ENCODE measurements at places on chromosomes 4 and X. TPM values are rescaled to one million over a fixed set of nuclear protein-coding genes. Genes with fewer than 3 reads are reported as not detected.

DNA sequence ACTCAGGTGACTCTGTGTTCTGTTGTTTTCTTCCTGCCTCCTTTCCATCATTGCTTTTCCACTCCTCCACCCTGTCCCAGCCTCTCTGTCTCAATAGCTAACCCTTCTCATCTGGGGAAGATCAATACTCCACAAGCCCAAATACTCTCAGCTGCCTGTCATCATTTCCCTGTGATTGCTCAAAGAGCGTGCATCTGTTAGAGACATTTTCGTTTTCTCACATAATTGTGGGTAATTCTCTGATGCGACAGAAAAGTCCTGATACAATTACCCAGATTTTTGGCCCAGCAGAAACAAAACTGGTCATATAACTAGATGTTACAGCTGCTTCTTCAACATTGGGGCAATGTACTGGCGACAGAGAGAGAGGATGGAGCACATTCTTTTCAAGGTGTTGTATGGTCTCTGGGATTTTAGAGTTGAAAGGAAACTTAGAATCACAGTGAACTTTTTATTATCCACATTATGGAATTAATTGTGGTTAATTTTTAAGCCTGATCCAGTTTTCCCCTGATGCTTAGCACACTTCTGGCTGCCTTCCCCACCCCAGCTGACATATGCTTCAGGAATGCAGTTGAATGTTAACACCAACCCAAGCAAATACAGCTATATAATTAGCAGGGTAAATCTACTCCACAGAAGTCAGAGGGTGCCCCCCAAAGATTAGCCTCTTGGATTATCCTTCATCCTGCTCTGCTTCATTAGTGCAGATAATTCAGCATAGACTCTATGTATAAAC, 171.4 kb upstream of the ANXA3 start:
- no peaks in the 10 kb centered on the region for H3K27me3 ChIP-seq
- no peak overlapping the region for H3K27ac ChIP-seq
- peaks cover 3% of the 10 kb centered on the region for H3K4me1 ChIP-seq
- no peak overlapping the region for H3K4me3 ChIP-seq

DNA sequence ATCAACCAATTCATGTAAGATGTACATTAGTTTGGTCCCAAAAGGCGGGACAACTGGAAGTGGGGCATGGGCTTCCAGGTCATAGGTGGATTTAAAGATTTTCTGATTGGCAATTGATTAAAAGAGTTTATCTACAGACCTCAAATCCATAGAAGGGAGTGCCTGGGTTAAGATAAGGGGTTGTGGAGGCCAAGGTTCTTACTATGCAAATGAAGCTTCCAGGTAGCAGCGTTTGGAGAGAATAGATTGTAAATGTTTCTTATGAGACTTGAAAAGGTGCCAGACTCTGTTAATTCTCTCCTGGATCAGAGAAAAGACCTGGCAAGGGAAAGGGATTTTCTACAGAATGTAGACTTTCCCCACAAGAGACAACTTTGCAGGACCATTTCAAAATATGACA, 2.4 kb downstream of the MGST2 start:
- H3K36me3 ChIP-seq: peaks cover 5% of the 10 kb centered on the region
- no peak overlapping the region for H3K4me3 ChIP-seq
- H3K27ac ChIP-seq: no peak overlapping the region
- peaks cover 19% of the 10 kb centered on the region for H3K4me1 ChIP-seq

GRCh38 chr4:90495211-90495610, 368.0 kb downstream of the CCSER1 start:
- no peaks in the 10 kb centered on the region for H3K4me1 ChIP-seq
- H3K27ac ChIP-seq: no peak overlapping the region
- H3K4me3 ChIP-seq: no peak overlapping the region
- H3K27me3 ChIP-seq: no peaks in the 10 kb centered on the region
- no peaks in the 10 kb centered on the region for H3K36me3 ChIP-seq
- DNase-seq: no peak

- H3K27ac ChIP-seq: no peak overlapping the region
- no peaks in the 10 kb centered on the region for H3K4me1 ChIP-seq
- no peak for DNase-seq
- no peak overlapping the region for H3K4me3 ChIP-seq
These were observed 26.0 kb downstream of the CAPN6 start for GRCh38 chrX:111244235-111244750.

- H3K27me3 ChIP-seq: no peaks in the 10 kb centered on the region
- H3K4me3 ChIP-seq: no peak overlapping the region
- DNase-seq: no peak
- no peaks in the 10 kb centered on the region for H3K4me1 ChIP-seq
These were observed 52.9 kb downstream of the JAKMIP1 start for GRCh38 chr4:6147441-6147840.

DNA sequence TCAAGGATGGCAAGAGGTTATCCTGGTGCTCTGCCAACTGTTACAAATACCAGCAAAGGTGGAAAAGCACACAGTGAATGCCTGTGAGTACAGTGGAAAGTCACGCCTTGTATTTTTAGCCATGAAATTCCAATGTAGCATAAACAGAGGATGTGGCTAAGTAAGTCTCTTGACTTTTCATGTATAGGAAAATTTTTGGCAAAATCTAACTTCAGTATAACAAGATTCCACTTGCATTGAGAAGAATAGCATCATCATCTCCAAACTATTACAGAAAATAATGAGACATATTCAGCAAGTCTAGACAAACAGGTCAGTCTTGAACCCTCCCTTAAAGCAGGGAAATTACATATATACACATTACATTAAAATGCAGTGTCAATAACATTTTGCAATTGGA, 7.9 kb downstream of the SLC10A6 start:
- H3K4me3 ChIP-seq: no peak overlapping the region
- no peaks in the 10 kb centered on the region for H3K27me3 ChIP-seq
- no peaks in the 10 kb centered on the region for H3K36me3 ChIP-seq
- DNase-seq: no peak
- H3K27ac ChIP-seq: no peak overlapping the region

DNA sequence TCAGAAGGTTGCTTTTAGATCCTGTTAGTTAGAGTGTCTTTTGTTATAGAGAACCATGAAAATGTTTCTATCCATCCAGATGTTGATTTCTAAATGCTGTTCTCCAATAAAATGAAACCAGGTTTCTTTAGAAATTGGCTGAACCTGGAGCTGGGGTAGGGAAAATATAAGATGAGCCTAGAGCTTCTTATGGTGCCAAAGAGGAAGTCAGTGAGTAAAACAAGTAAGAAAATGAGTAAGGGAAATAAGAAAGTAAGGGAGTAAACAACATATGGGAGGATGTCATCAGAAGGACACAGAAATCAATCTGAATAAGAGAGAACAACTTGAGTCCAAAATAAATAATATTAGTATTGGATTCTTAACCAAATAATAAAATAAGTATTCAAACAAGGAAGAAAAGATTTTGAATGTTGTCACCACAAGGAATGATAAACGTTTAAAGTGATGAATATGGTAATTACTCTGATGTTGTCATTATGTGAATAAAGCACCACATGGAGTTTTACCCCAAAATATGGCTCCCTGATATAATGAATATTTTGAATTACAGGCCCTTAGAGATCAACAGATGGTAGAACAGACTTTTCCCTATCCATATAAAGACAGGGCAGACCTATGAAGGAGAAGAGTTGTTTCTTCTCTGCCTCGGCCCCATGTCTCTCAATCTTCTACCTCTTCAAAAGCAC, 506.1 kb downstream of the IL15 start:
- no peaks in the 10 kb centered on the region for H3K36me3 ChIP-seq
- H3K27ac ChIP-seq: no peak overlapping the region
- H3K27me3 ChIP-seq: no peaks in the 10 kb centered on the region
- no peaks in the 10 kb centered on the region for H3K4me1 ChIP-seq

- H3K4me1 ChIP-seq: no peaks in the 10 kb centered on the region
- no peaks in the 10 kb centered on the region for H3K27me3 ChIP-seq
- DNase-seq: no peak
- no peak overlapping the region for H3K4me3 ChIP-seq
- H3K36me3 ChIP-seq: no peaks in the 10 kb centered on the region
- no peak overlapping the region for H3K27ac ChIP-seq
These were observed 45.7 kb upstream of the INTU start for GRCh38 chr4:127586922-127587571.

DNA sequence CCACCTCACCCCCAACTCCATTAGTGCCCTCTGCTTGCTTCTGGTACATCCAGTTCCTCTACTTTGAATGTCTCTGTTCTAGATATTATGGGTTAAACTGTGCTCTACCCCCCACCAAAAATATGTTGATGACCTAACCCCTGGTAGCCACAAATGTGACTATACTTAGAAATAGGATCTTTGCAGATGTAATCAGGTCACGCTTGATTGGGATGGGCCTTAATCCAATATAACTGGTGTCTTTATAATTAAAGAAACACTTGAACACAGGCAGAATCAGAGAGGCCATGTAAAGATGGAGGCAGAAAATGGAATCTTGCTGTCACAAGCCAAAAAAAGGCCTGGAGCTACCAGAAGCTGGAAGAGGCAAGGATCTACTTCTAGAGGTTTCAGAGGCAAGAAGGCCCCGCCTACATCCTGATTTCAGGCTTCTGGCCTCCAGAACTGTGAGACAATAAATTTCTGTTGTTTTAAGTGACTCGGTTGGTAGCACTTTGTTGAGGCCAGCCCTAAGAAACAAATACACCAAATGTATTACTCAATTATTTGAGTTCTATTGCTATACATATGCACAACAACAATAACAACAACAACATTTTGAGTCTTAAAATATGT, 220.0 kb downstream of the PPP3CA start:
- H3K27ac ChIP-seq: no peak overlapping the region
- H3K4me3 ChIP-seq: no peak overlapping the region
- H3K4me1 ChIP-seq: peaks cover 3% of the 10 kb centered on the region
- no peaks in the 10 kb centered on the region for H3K27me3 ChIP-seq

DNA sequence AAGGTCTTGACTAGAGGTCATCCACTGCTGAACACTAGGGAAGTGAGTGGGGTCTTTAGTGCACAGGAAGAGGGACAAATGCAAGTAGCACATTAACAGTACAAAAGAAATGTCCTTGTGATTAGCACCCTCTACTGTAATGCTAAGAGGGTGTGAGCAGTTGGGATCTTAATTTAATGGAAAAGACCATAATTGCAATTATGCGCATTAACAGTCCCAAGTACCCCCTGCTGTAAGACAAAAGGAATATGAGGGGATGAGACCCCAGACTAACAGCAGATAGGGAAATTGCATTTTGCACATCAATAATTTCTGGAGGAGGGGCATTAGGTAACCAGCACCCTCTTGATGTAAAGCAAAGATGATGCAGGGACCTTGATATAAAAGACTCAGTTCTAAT, 285.0 kb downstream of the CHIC1 start:
- H3K27ac ChIP-seq: no peak overlapping the region
- no peaks in the 10 kb centered on the region for H3K4me1 ChIP-seq
- DNase-seq: no peak
- no peak overlapping the region for H3K4me3 ChIP-seq

DNA sequence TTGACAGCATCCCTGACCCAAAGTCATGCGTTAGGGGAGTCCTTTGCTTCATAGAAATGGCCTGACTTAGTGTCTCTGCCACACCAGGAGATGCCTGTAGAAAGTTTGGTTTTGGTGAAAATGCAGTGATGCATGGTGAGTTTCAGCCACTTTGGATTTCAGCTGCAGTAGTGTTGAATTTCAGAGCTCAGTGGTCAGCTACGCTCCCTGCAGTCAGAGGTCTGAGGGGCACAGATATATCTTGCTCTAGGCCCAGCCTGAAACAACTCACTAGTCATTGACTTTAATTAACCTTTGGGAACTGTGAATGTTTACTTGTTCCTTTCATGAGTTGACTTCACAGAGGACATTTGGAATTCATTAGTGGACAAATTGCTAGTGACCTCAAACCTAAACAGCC, 17.5 kb downstream of the RBMX2 start:
- H3K36me3 ChIP-seq: no peaks in the 10 kb centered on the region
- no peak overlapping the region for H3K27ac ChIP-seq
- no peak for DNase-seq
- no peak overlapping the region for H3K4me3 ChIP-seq
- no peaks in the 10 kb centered on the region for H3K4me1 ChIP-seq

GRCh38 chr4:12050357-12050756, 621.7 kb upstream of the HS3ST1 start:
- DNase-seq: no peak
- no peaks in the 10 kb centered on the region for H3K36me3 ChIP-seq
- H3K27me3 ChIP-seq: no peaks in the 10 kb centered on the region
- no peak overlapping the region for H3K27ac ChIP-seq
- H3K4me3 ChIP-seq: no peak overlapping the region

- no peaks in the 10 kb centered on the region for H3K27me3 ChIP-seq
- no peak overlapping the region for H3K27ac ChIP-seq
- no peaks in the 10 kb centered on the region for H3K4me1 ChIP-seq
- no peak overlapping the region for H3K4me3 ChIP-seq
- DNase-seq: no peak
These were observed 342.8 kb upstream of the F9 start for GRCh38 chrX:139187738-139188137.

DNA sequence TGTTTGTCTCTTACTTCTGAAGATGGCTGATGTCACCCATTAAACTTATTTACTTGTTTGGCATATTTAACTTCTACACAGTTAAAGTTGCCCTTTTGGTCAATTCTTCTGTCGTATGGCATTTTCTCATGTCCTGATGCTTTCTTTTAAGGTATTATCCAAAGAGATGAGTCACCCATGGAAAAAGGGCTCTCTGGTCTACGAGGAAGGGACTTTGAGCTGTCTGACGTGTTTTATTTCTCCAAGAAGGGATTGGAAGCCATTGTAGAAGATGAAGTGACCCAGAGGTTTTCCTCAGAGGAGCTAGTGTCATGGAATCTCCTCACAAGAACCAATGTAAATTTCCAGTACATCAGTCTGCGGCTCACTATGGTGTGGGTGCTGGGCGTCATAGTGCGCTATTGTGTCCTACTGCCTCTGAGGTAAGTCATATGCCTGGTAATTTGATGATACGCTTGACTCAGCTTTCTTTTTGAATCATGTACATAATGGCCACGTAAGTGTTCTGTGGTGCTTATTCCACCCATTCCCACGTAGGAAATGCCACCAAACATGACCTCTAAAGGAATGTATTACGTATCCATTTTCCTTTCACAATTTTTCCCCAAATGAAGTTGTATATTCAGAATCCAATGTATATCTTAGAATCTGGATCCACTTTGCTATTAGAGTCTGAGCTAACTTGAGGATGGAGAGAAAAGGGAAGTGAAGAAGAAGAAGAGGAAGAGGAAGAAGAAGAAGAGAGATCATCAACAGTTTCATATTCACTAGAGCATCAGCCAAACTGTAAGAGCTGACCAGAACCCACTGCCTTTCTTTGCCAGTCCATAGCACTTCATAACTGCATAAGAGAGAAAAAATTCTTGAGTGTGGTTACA, 45.7 kb downstream of the GPAT3 start:
- peaks cover 8% of the 10 kb centered on the region for H3K4me1 ChIP-seq
- no peak overlapping the region for H3K27ac ChIP-seq
- H3K27me3 ChIP-seq: no peaks in the 10 kb centered on the region
- no peaks in the 10 kb centered on the region for H3K36me3 ChIP-seq
- no peak for DNase-seq

GRCh38 chr4:122668241-122668640, 47.4 kb upstream of the IL21 start:
- no peaks in the 10 kb centered on the region for H3K4me1 ChIP-seq
- H3K27me3 ChIP-seq: no peaks in the 10 kb centered on the region
- no peak overlapping the region for H3K4me3 ChIP-seq
- no peak for DNase-seq

- H3K4me1 ChIP-seq: no peaks in the 10 kb centered on the region
- no peak for DNase-seq
- H3K27ac ChIP-seq: no peak overlapping the region
- H3K27me3 ChIP-seq: no peaks in the 10 kb centered on the region
- H3K4me3 ChIP-seq: no peak overlapping the region
These were observed 570.7 kb downstream of the PCDH7 start for GRCh38 chr4:31290836-31291235.

Gene GAGE12F
- not detected for total RNA-seq

Gene GYG2
- total RNA-seq: 2.2 TPM

Gene GATA1
- 1.6 TPM for total RNA-seq

Gene KIAA1210
- total RNA-seq: not detected

Gene KLHL4
- under 0.01 TPM for total RNA-seq

Gene GPR119
- total RNA-seq: not detected

Gene ADH1A
- not detected for total RNA-seq

Data from upper lobe of left lung (tissue), 6 donors.